Right atrium auricular region (tissue), 2 donors: ENCODE measurements at places on chromosomes 4 and X. TPM values are rescaled to one million over a fixed set of nuclear protein-coding genes. Genes with fewer than 3 reads are reported as not detected.

GNRHR gene
- not detected for total RNA-seq

NEUROG2 gene
- total RNA-seq: not detected

PPA2 gene
- 89.5 TPM for total RNA-seq

PNPLA4 gene
- total RNA-seq: 34.0 TPM

BST1 gene
- total RNA-seq: 9.5 TPM

MTMR8 gene
- 0.90 TPM for total RNA-seq

SMPX gene
- total RNA-seq: 403 TPM

HSFX1 gene
- total RNA-seq: 1.8 TPM

CDX4 gene
- not detected for total RNA-seq

FABP2 gene
- 0.48 TPM for total RNA-seq
